ENCODE measurements at places on chromosomes 16 and 17.

DNA sequence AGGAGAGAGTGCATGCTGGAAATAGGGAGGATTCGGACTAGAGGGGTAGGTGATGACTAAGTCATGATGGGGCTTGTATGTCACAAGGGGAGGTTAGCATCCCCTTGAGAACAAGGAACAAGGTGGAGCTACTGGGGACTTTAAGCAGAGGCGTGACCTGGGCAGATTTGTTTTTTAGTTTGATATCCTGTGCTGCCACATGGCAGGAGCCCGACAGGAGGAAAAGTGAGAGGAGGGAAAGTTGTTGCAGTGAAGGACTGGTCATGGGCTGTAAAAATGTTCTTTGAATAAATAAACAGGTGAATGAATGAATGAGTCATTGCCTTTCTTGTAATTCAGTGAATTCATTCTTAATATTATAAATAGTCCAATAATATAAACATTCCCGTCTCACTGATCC lies 365.1 kb upstream of the CDH5 start:
- DNase-seq, result no peak

DNA sequence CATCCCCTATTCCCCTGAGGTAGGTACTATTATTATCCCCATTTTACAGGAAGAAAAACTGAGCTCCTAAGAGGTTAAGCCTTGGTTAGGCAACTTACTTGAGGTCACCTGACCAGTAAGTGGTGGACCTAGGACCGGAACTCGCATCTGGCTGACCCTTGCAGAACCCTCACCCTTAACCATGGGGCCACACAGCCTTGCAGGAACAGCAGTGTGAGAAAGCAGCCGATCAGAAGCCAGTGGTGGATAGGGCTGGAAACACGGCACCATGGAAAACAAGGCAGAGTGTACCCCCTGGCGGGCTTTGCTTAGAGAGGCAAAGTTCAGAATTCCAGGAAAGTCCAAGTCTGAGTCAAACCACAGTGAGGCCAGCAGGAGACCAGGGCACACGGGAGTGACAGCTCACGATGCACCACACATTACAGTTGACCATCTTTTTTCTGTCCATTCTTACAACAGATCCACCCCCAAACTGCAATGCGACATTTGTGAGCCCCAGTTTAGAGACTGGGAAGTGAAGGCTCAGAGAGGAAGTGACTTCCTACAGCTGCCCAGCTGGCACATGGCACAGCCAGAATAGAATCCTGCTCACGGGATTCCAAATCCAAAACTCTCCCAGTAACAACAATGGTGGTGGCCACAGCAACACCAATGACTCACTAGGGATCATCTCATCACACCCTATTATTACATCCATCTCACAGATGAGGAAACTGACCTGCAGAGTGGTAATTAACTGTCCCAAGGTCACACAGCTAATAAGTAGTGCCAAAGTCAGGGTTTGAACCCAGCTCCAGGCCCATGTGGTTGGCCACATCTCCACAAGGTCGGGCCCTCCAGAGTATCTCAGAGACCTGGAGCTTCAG lies 20.3 kb downstream of the KIFC3 start:
- DNase-seq, result no peak

DNA sequence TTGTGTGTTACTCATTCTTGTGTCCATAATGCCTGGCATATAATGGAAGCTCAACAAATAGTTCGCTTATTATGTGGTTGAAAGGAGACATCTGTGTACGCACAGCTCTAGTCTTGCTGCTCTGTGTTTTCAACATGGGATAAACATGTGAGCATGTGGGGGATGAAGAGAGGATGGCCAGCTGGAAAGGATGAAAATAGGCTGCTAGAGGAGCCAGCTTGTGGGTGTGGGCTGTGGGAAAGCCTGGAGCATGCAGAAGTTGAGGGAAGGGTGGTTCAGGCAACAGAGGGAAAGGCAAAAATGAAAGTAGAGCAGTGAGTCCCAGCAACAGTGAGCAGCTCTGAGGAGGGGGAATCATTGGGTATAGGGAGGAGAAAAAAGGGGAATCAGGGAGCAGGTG lies 324.6 kb upstream of the CDH11 start:
- no peak for DNase-seq

DNA sequence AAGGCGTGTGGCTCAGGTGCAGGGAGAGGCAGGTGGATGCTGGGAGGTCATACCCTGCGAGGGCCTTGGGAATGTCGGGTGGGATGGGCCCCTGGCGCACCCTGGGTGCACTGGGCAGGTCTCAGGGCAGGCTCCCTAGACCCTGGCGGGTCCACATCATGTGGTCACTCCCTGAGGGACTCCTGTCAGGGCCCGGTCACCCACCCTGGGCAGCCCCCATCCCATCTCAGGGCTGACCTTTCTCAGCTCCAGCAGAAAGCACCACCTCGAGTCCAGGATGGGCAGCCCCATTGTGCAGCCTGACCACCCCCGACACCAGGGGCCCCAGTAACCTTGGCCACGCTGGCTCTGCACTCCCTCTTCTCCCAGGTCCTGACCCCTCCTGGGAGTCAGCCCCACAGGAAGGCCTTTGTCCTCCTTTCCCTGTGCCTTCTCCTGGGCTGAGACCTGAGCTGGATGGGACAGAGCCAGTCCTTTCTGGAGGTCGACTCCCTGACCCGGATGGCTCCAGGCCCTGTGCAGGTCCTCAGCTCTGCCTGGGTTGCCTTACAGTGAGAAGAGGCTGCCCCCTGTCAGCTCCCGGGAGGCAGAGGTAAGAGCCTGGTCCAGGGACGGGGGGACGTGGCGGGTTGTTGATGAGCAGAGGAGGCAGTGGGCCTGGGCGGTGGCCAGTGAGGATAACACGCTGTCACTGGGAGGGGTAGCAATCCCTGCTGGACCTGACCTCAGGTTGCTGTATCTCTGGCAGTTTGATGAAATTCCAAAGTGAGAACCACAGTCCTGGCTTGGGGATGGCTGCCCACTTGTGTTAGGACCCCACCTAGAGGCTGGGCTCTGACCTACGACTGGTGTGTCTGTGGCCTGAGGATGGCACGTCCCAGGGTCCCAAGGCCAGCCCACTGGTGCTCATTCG lies 77.9 kb downstream of the GOSR1 start:
- DNase-seq, result no peak

DNA sequence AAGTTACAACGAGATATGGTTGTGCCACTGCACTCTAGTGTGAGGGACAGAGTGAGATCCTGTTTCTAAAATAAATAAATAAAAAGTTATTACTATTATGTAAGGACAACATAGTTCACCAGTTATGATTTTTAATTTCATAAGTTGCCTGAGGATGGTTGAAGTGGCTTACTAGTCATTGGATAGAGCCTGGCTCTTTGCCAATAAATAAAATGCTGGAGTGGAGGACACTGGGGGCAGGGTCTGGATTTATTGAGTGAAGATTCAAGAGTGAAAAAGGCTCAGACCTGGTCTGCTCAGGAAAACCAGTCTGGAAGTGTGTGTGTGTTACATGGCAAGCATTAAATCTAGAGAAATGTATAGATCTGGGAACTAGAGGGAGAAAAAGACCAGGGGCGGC lies 2.1 kb downstream of the STARD3 start:
- DNase-seq, result no peak

- DNase-seq, result no peak
Measured at GRCh38 chr16:15548482-15548891, 94.5 kb downstream of the MARF1 start.

- DNase-seq, result no peak
Measured at GRCh38 chr17:27555339-27555738, 75.6 kb upstream of the LGALS9 start.

- no peak for DNase-seq
Measured at GRCh38 chr17:75130632-75131277, 787 bp downstream of the NT5C start.

GRCh38 chr16:3530371-3530914 lies 29.6 kb downstream of the CLUAP1 start:
- no peak for DNase-seq

DNA sequence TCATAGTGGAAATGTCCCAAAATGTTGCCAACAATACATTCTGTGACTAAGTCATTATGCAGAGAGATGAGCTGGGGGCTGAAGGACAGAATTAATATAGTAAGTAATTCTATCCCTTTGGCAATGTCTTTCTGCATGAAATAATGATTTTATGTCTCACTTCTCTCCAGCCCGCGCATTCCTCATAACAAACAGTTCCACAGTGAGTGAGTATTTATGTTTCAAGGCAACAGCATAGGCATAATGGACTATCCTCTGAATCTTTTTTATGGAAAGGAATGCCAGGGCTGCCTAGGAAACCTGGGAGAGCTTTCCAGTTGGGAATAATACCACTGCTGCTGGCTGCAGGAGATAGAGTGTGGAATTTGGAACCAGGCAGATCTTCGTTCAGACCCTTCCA lies 477.7 kb downstream of the HS3ST4 start:
- DNase-seq, result no peak

DNA sequence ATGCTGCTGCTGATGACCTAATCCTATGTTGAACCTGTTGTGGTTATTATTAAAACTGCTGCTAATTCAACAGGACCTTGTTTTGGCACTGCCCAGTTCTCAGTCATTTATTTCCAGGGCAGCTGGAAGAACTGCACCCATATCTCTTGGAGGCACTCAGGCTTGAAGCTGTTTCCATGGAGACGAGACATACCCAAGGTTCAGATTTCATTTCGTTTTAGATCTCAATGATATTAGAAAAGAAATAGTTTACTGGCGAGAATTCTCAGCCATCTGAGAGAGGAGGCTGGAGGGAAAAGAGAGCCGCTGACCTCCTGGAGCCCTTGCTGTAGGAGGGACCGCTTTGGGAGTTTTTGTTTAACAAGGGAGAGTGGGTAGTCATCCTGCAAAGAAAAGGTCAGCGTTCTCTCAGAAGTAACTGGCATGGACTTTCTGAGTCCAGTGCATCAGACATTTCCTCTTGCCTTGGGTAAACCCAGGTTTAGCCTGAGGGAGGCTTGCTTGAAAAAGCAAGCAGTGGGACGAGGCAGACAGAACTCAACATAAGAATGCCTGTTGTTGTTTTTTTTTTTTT lies 75.4 kb downstream of the YPEL2 start:
- no peak for DNase-seq

DNA sequence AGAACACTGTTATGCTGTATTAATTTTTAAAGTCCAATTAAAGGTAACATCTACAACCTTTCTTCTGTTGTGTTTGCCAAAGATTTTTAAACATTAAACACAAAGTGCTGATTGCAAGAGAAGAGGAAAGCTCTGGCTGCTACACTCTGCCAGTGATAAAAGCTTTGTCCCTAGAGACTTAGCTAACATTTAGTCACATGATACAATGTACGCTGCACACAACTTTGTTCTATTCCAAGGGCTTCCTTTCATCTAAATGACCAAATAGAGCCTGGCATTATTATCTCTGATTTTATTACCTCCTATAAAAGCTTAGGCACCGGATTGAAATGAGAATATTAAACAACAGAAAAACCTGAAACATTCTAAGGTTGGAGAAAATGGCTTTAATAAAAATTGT lies 388.7 kb upstream of the PMFBP1 start:
- DNase-seq, result no peak

DNA sequence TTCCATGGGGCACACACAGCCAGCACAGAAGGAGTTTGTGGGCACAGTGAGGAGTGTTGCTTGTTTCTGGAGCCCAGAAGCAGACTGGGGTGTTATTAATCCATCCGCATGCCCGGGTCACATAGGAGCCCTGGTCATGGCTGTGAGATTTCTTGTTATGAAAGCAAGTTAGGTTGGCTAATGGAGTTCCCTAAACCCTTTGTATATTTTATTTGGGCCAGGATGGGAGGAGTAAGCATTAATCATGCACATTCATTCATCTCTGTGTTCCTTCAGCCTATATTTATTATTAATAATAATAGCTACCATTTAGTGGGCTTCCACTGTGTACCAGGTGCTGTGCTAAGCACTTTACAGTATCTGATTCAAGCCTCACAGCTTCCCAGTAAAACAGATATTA lies 200.6 kb upstream of the CDH5 start:
- no peak for DNase-seq

DNA sequence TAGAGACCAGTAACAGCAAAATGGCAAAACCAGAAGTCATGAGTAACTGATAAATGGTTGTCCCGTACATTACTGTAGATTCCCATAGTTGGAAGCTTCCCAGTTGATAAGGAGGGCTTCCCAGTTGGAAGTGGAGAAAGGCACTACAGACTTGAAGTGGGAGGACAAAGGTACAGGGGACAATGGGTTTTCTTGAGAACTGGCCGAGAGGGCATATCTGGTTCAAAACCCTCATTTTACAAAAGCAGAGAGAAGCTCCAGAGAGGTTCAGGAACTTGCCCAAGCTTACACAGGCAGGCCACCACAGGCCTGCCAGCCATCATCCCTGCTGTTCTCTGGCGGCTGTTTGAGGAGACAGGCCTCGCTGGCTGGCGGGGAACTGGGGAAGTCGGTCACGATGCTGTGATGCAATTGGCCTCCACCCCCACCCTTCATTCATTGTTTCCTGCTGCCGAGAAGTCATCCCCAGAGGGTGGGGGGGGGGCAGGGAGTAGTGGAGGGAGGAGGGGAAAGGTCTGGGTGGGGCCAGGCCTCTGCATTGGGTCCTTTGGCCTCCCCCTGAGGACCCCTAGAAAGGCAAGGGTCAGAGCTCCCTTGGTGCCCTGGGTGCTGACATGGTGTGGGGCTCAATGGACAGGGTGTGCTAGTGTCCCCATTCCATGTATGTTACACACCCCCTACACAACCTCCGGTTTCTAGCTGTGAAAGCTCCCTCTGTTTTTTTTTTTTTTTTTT lies 3.0 kb downstream of the UBALD2 start:
- DNase-seq, result peak; percentile 80

- no peak for DNase-seq
Measured at GRCh38 chr17:82884970-82885353, 45.1 kb upstream of the ZNF750 start.

- DNase-seq, result peak; percentile 77
Measured at GRCh38 chr16:75491876-75492275, 3.4 kb downstream of the CHST6 start.

DNA sequence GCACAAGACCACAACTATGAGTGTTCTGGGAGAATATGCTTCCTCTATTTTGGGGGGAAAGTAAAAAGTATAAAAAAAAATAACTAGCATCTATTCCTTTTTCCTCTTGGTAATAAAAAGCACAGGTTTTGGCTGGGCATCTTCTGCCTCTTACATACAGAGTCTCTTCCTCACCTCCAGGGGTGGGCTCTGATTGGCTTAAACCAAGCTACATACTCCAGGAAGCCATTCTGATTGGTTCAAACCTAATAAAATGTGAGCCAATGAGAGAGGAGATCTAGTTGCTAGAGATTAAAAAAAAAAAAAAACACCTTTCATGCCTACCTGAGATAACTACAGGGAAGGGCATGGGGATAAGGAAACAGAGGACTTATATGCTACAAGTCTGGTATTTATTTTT lies 365.9 kb upstream of the ERCC4 start:
- DNase-seq, result no peak

GRCh38 chr17:44075598-44076293 lies 5.2 kb downstream of the G6PC3 start:
- no peak for DNase-seq

DNA sequence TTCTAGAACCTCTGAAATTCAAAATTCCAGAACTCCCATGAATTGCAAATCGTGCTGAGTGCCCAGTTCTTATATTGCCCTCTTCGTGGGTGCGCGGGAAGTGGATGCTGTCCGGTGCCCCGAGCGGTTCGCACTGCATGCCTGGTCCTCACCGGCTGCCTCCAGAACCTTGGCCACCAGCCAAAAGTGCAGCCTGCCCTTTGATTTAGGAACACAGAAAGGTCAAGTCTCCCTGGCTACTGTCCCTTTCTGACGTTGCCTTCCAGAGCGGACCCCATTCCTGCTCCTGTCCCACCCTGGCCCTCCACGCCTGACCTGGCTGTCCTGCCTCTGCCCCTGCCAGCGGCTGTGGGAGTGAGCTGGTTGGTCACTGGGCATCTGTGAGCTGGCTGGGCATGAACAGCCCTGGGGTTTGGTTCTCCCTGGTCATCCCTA lies 9.7 kb downstream of the NEUROD2 start:
- DNase-seq, result no peak

- no peak for DNase-seq
Measured at GRCh38 chr17:3754458-3755334, 31.0 kb downstream of the HASPIN start.

Measured in substantia nigra (tissue), 51 donors.